Osteocyte (in vitro differentiated cells): ENCODE measurements at places on chromosomes 1 and 21. TPM values are rescaled to one million over a fixed set of nuclear protein-coding genes. Genes with fewer than 3 reads are reported as not detected.
A peak's percentile ranks its signal among the peaks of the same experiment; 100 is the strongest.

- peak; percentile 83 for DNase-seq
Observed at GRCh38 chr1:30379684-30380624, 343.4 kb downstream of the MATN1 start.

DNA sequence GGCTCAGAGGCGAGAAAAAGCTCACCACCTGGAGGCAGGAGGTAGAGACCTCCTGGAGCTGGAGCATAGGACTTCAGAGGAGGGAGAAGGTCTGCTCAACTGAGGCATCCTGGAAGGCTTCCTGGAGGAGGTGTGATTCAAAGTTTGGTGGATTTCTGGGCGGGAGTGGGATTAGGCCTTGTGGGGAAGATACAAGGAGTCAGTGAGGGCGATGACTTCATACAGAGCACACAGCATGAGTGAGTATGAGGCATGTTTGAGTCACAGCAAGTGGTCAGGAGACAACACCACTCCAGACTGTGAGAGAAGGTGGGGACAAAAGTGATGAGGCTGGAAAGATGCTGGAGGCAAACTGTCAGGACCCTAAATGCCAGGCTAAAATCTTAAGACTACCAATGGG, 77.6 kb downstream of the MATN1 start:
- DNase-seq = no peak

AIRE gene
- total RNA-seq = not detected in 2 replicates

OR14K1 gene
- not detected in 2 replicates for total RNA-seq

C1orf141 gene
- not detected in 2 replicates for total RNA-seq

TNFAIP8L2 gene
- total RNA-seq = not detected in 2 replicates

DNA sequence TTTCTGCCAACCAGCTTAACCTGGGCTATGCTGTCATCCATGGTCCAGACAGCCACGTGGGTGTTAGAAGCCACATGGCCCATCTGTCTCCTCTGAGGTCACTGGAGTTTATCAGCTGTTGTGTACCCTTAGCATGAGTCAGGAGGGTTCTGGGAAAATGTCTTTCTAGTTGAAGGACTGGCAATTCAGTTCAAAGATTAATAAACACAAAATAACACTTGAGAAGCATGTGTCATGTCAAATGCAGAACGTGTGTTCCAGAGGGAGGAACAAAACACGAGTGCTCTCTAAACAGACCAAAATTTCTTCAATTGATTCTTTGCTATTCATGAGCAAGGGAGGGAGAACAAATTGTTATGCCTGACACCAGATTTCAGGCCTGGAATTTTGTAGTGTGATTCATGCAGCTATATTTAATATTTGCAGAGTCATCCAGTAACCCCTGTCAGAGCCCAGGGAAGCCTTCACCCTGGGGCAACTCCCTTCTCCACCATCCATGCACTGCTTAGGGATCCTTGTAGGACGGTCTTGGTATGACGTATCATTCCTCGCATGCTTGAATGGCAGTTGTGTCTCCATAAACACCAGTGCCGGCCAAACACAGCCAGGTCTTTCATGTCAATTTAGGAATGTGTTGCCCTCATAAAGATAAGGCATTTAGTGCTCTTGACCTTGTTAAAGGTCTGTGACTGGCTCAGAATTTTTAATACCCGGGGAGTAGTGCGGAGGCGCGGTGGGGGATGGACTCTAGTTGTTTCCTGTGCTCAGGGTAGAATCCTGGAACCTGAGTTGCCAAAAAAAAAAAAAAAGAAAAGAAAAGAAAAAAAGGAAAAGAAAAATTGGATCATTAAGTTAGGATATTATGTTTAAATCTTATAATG, 27.7 kb upstream of the DYRK1A start:
- peak; percentile 89 for DNase-seq

GRCh38 chr1:88731475-88732269, 47.6 kb downstream of the PKN2 start:
- DNase-seq = no peak

DNA sequence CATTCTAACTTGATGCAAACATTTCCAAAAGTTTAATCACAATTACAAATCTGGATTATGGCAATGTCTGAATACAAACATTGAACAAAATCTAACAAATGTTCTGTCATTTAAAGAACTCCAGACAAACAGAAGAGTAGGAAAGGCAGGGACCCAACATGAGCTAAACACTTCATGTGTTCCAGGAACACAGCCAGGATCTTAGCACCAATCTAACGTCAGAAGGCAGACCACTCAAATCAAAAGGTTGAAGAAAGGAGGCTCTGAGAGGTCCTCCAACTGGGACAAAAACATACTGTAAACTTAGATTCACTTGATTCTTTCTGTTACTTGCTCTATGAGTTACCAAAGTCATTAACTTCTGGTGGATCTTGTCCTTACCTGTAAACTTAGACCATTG, 374.0 kb downstream of the NEGR1 start:
- no peak for DNase-seq

- no peak for DNase-seq
Observed at GRCh38 chr1:243325305-243325890, 69.6 kb downstream of the SDCCAG8 start.
